NCI-H2081 treated with DMSO at 0.1 percent for 48 hours (cell line): ENCODE measurements at places on chromosomes 2 and 18.

- DNase-seq: no peak
Measured at GRCh38 chr2:36427790-36428243, 72.2 kb downstream of the CRIM1 start.

GRCh38 chr2:214765180-214765579 is 44.3 kb downstream of the BARD1 start:
- DNase-seq: no peak

GRCh38 chr2:98923244-98923940 is 12.6 kb downstream of the CRACDL start:
- no peak for DNase-seq

GRCh38 chr18:14093307-14093915 is 38.8 kb downstream of the ZNF519 start:
- no peak for DNase-seq

DNA sequence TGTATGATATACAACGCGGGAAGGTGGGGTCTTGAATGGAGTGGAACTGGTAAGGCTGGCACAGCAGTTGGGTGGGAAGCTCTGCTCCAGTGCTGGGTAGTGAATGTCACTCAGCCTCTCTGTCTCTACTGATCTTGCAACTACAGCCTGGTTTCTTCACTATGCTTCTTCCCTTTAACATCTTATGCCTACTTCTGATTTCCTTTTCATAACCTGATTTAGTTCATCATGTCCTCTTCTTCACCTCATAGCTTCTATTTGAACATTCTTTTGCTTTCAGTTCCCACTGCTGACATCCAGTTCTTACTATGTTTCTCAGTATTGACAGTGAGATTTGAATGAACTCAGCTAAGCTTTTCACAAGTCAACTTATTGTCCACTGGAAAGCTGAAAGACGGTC is 286.2 kb downstream of the ARL6IP6 start:
- no peak for DNase-seq

- no peak for DNase-seq
Measured at GRCh38 chr2:59237311-59237710, 996.2 kb upstream of the FANCL start.

- DNase-seq: no peak
Measured at GRCh38 chr2:25043241-25043867, 1.5 kb downstream of the EFR3B start.

DNA sequence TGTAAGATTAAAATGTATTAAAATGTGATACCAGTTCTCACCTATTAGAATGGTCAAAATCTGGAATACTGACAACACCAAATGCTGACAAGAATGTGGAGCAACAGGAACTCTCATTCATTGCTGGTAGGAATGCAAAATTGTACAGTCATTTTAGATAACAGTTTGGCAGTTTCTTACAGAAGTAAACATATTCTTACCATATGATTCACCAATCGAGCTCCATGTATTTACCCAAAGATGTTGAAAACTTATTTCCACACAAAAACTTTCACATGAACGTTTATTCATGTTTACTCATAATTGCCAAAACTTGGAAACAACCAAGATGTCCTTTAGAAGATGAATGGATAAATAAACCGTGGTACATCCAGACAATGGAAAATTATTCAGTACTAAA is 1193.5 kb upstream of the ACVR2A start:
- no peak for DNase-seq

GRCh38 chr2:171524018-171524401 is 1.7 kb downstream of the CYBRD1 start:
- no peak for DNase-seq

- DNase-seq: no peak
Measured at GRCh38 chr2:49110571-49110970, 43.7 kb downstream of the FSHR start.

GRCh38 chr2:231522418-231523180 is 7.6 kb downstream of the NMUR1 start:
- no peak for DNase-seq

- no peak for DNase-seq
Measured at GRCh38 chr18:5851998-5852397, 43.3 kb downstream of the TMEM200C start.

- DNase-seq: no peak
Measured at GRCh38 chr2:213233438-213234330, 50.6 kb upstream of the SPAG16 start.
